ENCODE measurements at places on chromosomes 6 and 20.

- DNase-seq, result peak; percentile 95
Observed at GRCh38 chr6:26017632-26017966, 55.0 kb downstream of the TRIM38 start.

GRCh38 chr20:43749734-43750294 lies 23.0 kb upstream of the GTSF1L start:
- DNase-seq, result peak; percentile 60

DNA sequence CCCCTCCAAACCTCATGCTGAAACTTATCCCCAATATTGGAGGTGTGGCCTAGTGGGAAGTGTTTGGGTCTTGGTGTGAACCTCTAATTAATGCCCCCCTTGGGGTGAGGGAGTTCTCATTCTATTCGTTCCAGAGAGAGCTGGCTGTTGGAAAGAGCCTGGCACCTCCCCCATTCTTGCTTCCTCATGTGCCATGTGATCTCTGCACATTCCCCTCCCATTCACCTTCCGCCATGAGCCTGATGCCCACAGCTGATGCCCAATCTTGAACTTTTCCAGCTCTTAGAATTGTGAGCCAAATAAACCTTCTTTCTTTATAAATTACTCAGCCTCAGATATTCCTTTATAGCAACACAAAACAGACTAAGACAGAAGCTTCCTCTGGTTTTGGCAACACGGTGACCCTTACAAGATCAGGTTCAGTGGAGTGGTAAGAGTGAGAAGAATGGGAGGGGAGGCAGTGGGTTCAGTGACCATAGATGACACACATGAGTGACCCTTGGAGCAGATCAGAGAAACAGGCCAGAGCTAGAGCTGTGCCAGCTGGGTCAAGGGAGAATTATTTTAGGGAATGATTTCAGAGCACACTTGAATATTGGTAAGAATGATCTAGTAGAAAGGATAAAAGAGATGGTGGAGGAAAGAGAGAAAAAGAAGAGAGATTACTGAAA lies 176.4 kb downstream of the LY86 start:
- no peak for DNase-seq

- DNase-seq, result peak; percentile 99
Observed at GRCh38 chr20:10673842-10674683, at the start of gene JAG1. TSS of gene JAG1 (minus strand) at chr20:10673999. CDS start at chr20:10673530, 469 bp downstream.

DNA sequence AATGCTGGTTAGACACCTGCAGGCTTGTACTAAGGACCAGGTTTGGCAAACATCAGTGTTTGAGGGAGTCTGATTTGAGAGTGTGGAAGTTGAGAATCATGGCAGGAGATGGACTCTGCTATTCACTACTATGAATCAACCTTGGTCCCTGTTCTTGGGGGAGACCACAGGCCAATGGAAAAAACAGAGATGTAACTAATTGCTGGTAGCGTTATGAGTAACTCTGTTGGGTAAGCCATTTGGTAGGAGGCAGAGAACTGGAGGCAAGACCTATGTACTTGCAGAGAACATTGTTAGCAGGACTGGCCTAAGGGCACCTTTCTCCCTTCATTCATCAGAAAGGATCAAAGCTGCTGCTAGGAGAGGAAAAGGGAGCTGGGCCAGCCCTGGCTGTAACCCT lies 8.3 kb upstream of the WFDC2 start:
- DNase-seq, result no peak

DNA sequence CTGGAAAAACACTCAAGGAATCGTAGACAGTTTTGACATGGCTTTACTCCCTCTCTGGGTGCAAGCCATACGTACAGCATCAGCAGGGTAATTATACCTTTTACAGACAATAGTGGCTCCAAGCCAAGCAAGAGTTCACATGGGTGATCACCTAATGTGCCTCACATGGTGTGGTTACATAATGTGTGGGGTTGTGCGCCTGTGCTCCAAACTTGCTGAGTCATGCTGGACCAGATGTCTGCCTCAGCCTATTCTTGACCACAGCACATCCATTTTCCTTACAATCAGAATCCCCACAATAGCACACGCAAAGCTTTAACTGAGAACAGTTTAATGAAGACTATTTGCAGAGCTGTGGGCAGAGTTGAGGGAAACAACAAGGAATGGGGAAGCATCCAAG lies 74.5 kb downstream of the ALDH8A1 start:
- peak; percentile 32 for DNase-seq

- DNase-seq, result no peak
Observed at GRCh38 chr20:3788685-3789155, 2.2 kb upstream of the CENPB start.

GRCh38 chr6:42100029-42100901 lies 42.2 kb downstream of the C6orf132 start:
- DNase-seq, result no peak

DNA sequence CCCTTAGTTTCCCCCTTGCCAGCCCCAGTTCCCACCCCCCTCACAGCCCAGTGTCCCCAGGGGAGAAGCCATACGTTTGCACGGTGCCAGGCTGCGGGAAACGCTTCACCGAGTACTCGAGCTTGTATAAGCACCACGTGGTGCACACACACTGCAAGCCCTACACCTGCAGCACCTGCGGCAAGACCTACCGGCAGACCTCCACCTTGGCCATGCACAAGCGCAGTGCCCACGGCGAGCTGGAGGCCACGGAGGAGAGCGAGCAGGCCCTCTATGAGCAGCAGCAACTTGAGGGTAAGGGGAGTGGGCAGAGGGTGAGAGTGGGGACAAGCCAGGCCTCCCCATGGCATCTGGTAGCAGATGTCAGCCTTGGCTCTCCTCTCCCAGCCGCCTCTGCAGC lies 5.1 kb upstream of the DEF6 start:
- no peak for DNase-seq

DNA sequence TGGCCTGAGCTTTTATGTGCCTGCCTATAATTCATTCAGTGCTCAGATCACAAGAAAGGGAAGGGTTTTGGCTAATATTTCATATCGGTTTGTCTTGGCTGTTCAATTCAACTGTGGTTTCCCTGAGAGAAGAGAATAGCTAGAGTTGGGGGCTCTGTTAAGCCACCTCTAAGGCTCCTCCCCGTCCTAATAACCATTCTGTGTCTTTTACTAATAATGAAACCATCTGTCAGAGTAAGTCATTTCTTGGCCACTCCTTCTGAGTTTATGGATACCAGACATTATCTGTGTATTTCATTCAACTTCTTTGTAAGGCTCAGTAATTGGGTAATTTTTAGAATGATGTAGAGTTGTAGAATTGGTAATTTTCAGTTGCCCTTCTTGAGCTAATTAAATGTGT lies 5.2 kb downstream of the STX11 start:
- DNase-seq, result no peak

GRCh38 chr20:46823271-46823751 lies 71.3 kb upstream of the EYA2 start:
- DNase-seq, result no peak

GRCh38 chr20:10609770-10610169 lies 64.0 kb downstream of the JAG1 start:
- no peak for DNase-seq

DNA sequence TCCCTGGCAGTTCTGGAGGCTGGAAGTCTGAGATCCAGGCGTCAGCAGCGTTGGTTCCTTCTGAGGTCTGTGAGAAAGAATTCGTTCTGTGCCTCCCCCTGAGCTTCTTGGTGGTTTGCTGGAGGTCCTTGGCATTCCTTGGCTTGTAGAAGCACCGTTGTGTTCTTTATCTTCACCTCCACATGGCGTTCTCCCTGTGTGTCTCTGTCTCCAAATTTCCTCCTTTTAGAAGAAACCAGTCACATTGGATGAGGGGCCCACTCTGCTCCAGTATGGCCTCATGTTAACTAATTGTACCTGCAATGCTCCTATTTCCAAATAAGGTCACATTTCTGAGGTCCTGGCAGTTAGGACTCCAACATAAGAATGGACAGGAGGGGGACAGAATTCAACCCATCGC lies 73.0 kb upstream of the BACH2 start:
- peak; percentile 54 for DNase-seq

DNA sequence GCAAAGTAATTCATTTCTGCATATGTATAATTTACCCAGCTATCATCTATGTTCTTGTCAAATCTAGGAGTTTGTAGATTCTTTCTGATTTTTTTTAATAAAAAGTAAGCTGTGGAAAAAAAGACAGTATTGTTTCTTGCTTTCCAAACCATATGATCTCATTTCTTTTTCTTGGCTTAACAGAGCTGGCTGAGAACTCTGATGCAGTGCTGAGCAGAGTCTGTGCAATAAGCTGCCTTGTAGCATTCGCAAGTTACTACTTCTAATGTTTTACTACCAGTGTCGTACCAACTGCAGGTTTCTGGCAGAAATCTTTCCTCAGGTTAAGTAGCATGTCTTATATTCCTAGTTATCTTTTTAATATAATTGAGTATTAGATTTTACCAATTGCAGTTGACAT lies 15.6 kb downstream of the RRBP1 start:
- no peak for DNase-seq

GRCh38 chr6:142935553-142936517 lies 9.1 kb downstream of the HIVEP2 start:
- no peak for DNase-seq

- DNase-seq, result no peak
Observed at GRCh38 chr6:55184782-55185530, 10.6 kb downstream of the HCRTR2 start.

DNA sequence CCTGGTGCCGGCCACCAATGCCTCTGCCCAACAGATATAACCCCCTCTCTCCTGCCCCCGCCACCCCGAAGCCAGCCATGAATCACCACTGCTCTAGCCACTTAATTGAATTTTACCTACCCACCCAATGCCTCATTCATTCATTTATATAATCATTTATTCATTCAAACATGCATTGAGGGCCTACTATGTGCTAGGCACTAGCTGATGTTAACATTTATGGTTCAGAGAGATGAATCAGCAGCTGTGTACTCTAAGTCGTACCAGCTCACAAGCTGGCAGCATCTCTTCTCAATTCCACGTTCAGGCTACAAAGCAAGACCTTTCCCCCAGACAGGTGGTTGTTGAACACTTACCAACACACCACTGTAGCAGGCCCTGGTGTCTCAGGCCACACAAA lies 12.9 kb upstream of the MDGA1 start:
- no peak for DNase-seq

GRCh38 chr20:59574308-59574707 lies 30.0 kb upstream of the PHACTR3 start:
- no peak for DNase-seq

GRCh38 chr6:28880894-28881780 lies 42.6 kb downstream of the TRIM27 start:
- DNase-seq, result peak; percentile 84

DNA sequence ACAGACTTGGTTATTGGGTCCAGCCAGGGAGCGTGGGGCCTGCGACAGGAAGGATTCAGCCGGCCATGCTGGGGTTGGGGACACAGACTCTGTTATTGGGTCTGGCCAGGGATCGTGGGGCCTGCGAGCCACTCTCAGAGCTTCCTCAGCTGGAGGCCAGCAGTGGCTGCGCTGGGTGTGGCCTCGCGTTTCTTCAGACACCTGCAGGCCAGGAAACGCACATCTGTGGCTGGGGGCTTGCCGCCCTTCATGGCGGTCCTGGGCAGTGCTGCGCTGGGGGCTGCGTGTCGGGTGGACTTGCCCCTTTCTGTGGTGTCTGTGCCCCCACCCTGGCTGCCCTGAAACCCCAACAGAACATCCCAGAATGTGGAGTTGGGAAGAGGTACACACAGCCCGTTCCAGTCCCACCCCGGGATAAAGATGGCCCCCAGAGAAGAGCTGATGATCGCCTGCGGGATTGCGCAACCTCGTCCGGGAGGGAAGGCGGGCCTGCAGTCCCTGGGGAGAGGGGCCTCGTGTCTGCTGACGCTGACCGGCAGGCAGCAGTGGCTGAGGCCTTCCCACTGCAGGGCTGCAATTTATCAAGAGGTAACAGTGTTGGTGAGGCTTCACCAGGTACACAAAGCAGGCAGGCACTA lies 16.9 kb upstream of the MTG2 start:
- DNase-seq, result no peak

- DNase-seq, result no peak
Observed at GRCh38 chr20:59221707-59222252, 58.2 kb downstream of the ZNF831 start.

DNA sequence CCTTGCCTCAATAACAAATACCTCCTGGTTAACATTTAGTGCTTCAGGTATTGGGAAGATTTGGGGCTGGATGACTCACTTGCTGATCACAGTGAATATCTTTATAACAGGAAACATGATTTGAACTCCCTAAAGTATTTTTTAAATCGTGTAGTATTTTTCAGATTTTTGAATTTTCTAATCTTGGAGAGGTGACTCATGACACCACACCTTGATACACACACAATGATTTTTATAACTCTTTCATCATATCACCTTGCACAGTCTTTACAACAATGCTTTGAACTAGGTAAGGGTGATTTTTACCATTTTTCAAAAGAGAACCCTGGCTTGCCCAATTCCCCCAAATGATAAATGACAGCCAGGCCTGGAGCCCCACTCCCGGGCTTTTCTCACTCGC lies 273.5 kb downstream of the UST start:
- no peak for DNase-seq

GRCh38 chr6:78076371-78076770 lies 423.5 kb downstream of the MEI4 start:
- no peak for DNase-seq

DNA sequence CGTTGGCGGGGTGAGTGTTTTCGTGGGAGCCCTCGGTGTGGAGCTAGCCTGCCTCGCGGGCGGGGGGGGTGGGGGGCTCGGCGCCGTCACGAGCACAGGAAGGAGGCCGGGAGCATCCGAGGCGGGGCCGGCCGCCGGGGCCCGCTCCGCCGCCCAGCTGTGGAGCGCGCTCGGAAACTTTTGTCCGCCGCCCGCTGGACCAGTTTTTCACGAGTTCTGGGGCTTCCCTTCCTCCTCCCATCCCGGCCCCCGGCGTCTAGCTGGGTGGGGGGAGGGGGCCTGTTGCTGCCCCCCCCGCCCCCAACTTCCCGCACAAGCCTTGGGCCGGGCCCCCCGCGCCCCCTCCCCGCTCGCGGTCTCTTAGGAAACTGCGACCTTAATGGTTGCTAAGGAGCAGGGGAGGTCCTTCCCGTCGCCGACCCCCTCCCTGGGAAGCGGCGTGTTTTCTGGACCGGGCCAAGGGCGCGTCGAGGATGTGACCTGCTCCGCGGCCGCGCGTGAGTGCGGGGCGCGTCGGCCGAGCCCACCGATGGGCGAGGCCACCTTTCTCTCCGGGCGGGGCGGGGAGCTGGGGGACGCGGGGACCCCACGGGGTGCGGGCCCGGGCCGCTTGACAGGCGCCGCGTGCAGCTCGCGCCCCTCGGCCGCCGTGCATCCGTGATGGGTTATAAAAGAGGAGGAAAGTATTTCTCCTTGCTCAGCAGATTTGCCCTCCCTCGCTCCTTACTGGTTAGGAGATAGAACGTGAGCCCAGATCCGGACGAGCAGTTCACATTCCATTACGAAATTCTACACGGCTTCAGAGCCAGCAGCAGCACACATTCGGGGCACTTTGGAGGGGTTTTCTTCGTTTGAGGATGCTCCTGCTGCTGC lies 1.4 kb downstream of the RREB1 start:
- peak; percentile 57 for DNase-seq
